ENCODE measurements at places on chromosomes 5 and 9.

- no peak for DNase-seq
These were observed 33.6 kb downstream of the WWC1 start for GRCh38 chr5:168324859-168325630.

GRCh38 chr9:134049236-134049635 lies 18.6 kb downstream of the BRD3 start:
- DNase-seq: no peak

- DNase-seq: no peak
These were observed 7.2 kb upstream of the GFPT2 start for GRCh38 chr5:180360078-180360957.

DNA sequence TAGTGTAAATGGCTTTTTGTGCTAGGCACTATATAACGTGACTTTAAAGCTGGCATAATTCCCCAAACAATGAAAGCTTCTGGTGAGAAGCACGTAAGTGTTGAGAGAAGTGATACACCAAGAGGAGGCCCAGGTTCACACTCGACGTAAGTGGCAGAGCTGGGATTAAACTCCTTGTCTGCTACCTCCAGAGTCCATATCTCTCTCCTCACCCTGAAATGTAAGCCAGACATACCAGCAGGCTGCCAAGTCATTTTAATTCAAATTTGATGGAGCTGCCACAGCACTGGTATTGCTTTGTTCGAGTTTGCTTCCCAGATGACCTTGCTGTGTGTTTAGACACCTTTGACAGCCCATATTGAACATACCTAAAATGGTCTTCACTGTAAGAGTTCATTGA lies 319.7 kb downstream of the GLIS3 start:
- no peak for DNase-seq

- DNase-seq: peak; percentile 65
These were observed 29.0 kb upstream of the CDKN2B start for GRCh38 chr9:22037954-22038690.

GRCh38 chr5:158820891-158821290 lies 278.8 kb downstream of the EBF1 start:
- DNase-seq: no peak

DNA sequence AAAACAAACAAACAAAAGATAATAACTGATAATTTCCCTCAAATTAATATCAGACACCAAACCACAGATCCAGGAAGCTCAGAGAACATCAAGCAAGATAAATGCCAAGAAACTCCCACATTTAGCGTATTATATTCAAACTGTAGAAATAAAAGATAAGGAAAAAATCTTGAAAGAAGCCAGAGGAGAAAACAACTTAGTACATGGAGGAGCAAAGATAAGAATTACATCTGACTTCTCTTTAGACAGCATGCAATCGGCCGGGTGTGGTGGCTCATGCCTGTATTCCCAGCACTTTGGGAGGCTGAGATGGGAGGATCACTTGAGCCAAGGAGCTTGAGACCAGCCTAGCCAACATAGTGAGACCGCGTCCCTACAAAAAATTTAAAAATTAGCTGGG lies 17.2 kb upstream of the MLANA start:
- peak; percentile 86 for DNase-seq

DNA sequence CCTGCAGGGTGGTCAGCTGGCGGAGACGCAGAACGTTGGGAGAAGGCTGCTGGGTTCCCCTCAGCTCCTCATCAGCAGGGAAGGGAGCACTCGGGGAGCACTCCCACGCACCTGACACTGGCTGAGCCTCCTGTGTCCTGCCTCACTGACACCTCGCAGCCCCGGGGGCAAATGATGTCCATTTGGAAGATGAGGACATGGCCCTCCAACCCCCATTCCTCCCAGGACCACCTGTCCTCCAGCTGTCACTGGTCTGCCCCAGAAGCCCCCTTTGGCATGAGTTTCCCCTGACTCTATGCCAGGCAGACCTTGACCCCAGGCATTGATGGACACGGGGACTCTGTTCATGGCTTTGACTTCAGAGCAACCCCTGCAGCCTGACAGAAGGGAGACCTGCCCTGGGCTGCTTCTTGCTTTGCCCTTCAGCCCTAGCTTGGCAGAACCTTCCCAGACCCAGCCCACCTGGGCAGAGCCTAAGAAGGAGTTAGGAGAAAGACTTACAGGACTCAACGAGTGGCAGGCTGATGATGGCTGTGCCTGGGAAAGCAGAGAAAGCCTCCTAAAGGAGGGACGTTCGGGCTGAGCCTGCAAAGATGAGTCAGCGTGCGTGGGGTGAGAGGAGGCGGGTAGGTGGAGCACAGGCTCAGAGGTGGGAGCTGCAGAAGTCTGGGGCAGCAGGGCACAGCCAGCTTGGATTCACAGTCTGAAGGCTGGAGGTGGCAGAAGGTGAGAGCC lies 90.6 kb downstream of the LMX1B start:
- DNase-seq: peak; percentile 47

- no peak for DNase-seq
These were observed 13.9 kb upstream of the ENHO start for GRCh38 chr9:34536685-34537084.

DNA sequence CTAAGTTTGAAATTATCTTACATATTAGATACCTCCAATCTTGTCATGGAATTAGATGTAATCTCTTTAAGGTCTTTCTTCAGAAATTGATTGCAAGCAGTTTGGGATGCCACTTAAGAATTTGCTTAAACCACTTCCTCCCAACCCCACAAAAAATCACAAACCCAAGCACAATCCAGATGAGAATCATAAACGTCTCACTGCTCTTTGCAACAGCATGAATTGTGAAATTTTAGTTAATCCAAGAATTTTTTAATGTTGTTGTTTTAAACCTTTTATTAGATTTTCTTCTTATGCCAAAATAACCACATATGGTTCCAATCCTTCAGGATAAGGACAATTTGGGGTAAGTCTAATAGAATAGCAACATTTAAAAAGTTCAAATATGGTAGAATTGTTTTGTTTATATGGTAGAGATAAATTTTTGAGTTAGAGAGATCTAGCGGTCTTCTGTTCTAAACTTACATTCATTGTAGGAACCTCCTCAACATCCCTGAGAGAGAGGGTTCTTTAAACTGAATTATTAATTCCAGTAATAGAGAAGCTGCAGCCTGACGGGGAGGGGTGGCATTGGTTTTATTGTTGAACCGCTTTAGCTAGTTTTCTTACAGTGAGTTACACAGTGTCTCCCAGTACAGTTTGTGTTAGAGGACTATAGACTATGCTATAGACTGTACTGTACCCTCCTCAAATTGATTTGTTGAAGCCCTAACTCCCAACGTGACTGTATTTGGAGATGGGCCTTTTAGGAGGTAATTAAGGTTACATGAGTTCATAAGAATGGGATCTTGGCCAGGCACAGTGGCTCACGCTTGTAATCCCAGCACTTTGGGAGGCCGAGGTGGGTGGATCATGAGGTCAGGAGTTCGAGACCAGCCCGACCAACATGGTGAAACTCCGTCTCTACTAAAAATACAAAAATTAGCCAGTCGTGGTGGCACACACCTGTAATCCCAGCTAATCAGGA lies 24.8 kb upstream of the IL6ST start:
- no peak for DNase-seq

DNA sequence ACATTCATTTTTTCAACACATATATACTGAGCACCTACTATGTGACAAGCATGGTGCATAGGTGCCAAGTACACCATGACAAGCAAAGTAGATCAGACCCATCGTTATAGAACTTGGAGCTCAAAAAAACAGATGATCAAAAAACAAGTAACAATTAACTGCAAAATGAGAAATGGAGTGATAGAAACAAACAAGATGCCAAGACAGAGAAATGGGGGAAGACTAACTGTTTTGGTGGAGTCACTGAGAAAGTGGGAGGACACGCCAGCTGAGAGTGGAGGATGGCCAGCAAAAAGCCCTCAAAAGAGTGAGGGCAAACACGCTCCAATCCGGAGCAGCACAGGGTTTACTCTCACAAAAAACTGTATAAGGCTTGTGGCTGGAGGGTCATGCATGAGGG lies 50.6 kb downstream of the TTC39B start:
- DNase-seq: no peak

GRCh38 chr5:141560151-141560550 lies 58.6 kb downstream of the DIAPH1 start:
- no peak for DNase-seq

- peak; percentile 32 for DNase-seq
These were observed 1.8 kb downstream of the PTGES2 start for GRCh38 chr9:128125580-128126354.

GRCh38 chr5:126053630-126054029 lies 369.6 kb upstream of the GRAMD2B start:
- no peak for DNase-seq

DNA sequence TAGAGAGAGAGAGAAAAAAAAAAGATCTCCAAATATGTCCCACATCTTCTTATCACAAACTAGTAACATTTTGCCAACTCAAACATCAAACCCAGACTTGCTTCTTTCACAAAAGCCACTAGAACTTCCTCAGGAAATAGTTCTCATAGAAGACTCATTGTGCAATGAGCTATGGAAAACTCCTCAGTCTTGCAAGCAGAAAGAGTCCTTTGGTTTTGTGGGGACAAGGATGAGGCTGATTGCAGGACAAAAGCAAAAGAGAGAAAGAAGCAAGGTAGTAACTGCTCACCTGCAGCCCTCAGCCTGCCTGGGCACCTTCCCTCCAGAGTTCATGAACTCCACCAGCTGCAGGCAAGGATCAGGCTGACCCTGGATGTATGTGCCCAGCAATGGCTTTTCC lies 399.0 kb downstream of the IRX1 start:
- DNase-seq: peak; percentile 24

GRCh38 chr9:82599336-82599949 lies 463.5 kb downstream of the RASEF start:
- DNase-seq: no peak

- DNase-seq: no peak
These were observed 10.0 kb downstream of the LCP2 start for GRCh38 chr5:170287532-170287931.

GRCh38 chr9:126591083-126591482 lies 22.6 kb upstream of the LMX1B start:
- DNase-seq: no peak

- no peak for DNase-seq
These were observed 352.7 kb upstream of the GRAMD2B start for GRCh38 chr5:126070481-126070880.

DNA sequence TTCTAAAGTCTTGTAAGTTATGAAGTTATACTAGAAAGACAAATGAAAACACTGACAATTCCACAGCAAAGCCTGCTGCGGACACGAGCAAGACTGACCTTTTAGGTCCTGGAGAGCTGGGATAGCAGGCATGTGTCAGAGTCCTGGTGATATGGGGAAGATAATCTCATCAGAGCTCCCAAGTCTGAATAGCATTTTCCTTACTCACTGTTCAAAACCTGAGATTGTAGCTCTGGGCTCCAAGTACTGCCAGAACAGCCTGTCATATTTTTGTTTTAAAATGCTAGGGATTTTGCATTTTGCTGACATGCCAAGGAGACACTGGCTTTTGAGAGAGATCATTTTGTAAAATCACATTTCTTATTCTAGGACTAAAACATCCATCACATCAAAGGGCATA lies 90.1 kb downstream of the DRD1 start:
- no peak for DNase-seq

DNA sequence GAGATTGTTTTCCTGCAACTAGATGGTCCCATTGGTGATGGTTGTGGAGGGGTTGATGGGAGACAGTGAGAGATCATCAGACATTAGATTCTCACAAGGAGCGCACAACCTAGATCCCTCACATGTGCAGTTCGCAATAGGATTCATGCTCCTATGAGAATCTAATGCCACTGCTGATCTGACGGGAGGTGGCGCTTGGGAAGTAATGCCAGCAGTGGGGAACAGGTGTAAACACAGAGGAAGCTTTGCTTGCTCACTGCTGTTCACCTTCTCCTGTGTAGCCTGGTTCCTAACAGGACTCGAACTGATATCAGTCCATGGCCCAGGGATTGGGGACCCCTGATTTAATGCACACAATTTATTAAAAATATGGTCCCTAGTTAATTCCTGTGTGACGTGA lies 18.8 kb downstream of the SNCAIP start:
- DNase-seq: no peak

GRCh38 chr9:98807814-98808195 lies 335 bp downstream of the GALNT12 start:
- no peak for DNase-seq

DNA sequence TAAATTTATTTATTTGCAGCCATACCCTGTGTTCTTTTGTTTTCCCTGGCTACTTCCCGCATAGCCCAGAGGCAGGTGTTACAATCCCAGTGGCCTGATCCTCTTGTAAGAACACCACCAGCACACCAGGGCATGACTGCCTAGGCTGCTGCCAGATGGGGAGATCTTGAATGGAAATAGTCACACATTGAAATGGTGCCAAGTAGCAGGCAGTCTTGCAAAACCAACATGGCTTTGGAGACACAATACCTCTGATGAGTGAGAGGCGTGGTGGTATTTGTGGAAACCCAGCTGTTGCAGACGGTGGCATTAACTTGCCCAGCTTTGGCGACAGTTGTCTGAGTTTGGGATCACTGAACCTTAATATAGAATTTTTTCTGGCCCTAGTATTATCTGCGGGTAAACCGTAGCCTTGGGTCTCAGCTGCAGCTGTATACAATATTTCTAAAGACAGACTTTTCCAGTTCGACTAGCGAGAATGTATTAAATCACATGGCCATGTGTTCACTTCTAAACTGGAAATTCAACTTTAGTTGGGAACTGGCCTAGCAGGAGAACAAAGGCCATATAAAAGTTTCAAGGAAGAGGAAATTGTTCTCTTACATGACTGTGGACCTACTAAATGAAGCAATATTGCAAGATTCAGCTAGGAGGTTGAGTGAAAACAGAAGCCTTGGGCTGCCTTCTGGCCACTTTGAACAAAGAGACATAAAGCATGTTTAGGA lies 277.0 kb downstream of the SMARCA2 start:
- DNase-seq: no peak

- DNase-seq: no peak
These were observed 2.1 kb downstream of the SPATA31E1 start for GRCh38 chr9:87884578-87885459.

DNA sequence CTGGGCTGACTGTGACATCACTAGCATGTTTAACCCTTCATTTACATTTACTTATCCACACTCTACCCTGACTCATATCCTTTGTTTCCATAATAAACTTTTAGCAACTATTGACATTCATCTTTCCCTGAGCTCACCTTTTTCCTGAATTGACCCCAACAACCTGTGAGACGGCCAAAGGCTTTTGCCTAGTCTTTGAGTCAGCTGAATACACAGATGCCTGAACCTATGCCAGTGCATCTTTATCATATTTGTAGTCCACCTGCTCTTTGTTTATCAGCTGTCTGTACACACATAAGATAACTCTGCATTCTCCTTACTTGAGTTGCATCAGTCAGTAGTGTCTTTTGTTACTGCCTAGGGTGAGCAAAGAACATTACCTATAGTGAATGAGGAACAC lies 128.5 kb upstream of the HMHB1 start:
- no peak for DNase-seq

GRCh38 chr5:117376748-117377147 lies 802.1 kb upstream of the SEMA6A start:
- DNase-seq: no peak

- peak; percentile 86 for DNase-seq
These were observed 4.5 kb downstream of the RNF208 start for GRCh38 chr9:137217276-137218211.

- DNase-seq: no peak
These were observed 215.6 kb upstream of the ADAMTS16 start for GRCh38 chr5:4924577-4924976.

GRCh38 chr5:22780756-22781155 lies 72.4 kb downstream of the CDH12 start:
- DNase-seq: no peak
